ENCODE measurements at places on chromosomes 3 and 15. TPM values are rescaled to one million over a fixed set of nuclear protein-coding genes. Genes with fewer than 3 reads are reported as not detected.

The SOX14 gene
- total RNA-seq, result not detected

The ARID3B gene
- 18.5 TPM for total RNA-seq

The BBX gene
- 91.6 TPM for total RNA-seq

The TM4SF4 gene
- not detected for total RNA-seq

The PRRT3 gene
- 2.4 TPM for total RNA-seq

The TTC23 gene
- total RNA-seq, result 22.1 TPM

The TMEM158 gene
- total RNA-seq, result 14.1 TPM

The GOLGA6L4 gene
- 3.3 TPM for total RNA-seq

The CORO2B gene
- total RNA-seq, result 6.2 TPM

The NR2F2 gene
- total RNA-seq, result 59.0 TPM

The CHRNA3 gene
- not detected for total RNA-seq

The IGF2BP2 gene
- total RNA-seq, result 128 TPM

The CCDC32 gene
- 24.3 TPM for total RNA-seq

The EFCAB12 gene
- total RNA-seq, result 0.26 TPM

The CLSTN2 gene
- 80.9 TPM for total RNA-seq

DNA sequence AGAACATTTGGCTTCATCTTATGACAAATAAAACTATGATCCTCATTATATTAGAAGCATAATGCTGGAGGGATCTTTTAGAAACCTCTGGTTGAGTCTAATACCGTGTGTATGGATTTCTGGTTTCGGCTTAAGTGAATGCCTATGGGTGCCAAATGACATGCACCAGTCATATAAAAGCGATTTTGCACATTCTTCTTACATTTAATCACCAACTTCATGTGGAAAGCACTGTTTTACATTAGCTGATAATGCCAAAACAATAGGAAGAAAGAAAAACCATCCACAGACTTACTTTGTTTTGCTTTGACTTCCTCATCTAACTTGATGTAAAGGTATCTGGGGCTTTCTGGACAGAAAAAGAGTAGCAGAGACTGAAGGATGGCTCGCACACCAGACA is 20.9 kb downstream of the SLC2A2 start:
- DNase-seq, result peak; percentile 63
- no peaks in the 10 kb centered on the region for H3K36me3 ChIP-seq
- H3K27ac ChIP-seq, result peak overlapping the region; percentile 29
- peaks cover 11% of the 10 kb centered on the region for H3K4me1 ChIP-seq
- H3K4me3 ChIP-seq, result no peak overlapping the region

DNA sequence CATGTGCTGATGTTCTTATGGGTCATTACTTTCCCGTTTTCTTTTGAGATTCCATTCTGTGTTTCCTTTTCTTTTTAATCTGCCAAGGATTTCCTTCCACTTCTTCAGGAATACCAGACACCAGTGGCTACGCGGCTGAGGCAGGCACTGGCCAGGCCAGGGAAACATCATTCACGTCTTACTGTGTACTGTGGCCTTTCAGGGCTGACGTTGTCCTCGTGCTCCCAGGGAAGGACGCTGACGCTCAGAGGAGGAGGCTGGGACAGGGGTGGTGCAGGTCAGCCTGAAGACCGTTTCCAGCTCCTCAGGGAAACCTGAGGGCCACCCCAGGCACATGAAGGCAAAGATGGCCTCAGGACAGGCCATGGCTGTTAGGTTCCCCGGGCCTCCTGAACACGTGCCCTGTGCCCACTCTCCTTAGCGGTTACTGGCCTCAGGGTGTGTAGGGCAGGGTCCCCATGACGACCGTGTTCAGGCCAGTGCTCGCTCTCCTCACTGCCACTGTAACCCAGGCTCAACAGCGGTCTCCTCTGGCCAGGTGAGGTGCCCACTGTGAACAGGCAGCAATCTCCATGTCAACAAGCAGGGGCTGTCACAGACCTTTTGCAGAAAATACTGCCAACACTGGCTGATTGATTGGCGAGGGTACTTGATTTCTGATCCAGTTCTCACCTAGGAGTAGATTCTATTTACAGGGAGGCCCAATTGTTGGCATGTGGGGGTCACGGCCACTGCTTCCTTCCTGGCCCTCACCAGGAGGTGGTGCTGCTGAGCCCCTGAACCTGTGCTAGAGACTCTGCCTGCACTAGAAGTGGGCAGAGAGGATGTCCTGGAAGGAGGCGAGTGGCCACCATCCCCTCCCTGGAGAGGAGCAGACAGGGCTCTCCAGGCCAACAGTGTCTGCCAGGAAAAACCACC is 169.5 kb downstream of the ATP10A start:
- peaks cover 4% of the 10 kb centered on the region for H3K36me3 ChIP-seq
- H3K27me3 ChIP-seq, result no peaks in the 10 kb centered on the region
- no peak overlapping the region for H3K4me3 ChIP-seq
- no peak for DNase-seq
- no peak overlapping the region for H3K27ac ChIP-seq
- H3K4me1 ChIP-seq, result peaks cover 14% of the 10 kb centered on the region

GRCh38 chr3:195095704-195096036 is 175.3 kb downstream of the XXYLT1 start:
- peak; percentile 33 for DNase-seq
- H3K4me1 ChIP-seq, result no peaks in the 10 kb centered on the region
- H3K4me3 ChIP-seq, result no peak overlapping the region
- H3K36me3 ChIP-seq, result no peaks in the 10 kb centered on the region
- H3K27ac ChIP-seq, result no peak overlapping the region

- H3K27ac ChIP-seq, result no peak within 1 kb of the TSS
- peaks cover 8% of the 10 kb centered on the region for H3K27me3 ChIP-seq
- no peak for DNase-seq
Observed at GRCh38 chr15:58138106-58138505, at the start of gene AQP9. AQP9 (plus strand) TSS chr15:58138381; CDS start chr15:58138566, 185 bp downstream.

- no peak overlapping the region for H3K27ac ChIP-seq
- no peaks in the 10 kb centered on the region for H3K36me3 ChIP-seq
- no peak overlapping the region for H3K4me3 ChIP-seq
- no peak for DNase-seq
- H3K27me3 ChIP-seq, result peaks cover 11% of the 10 kb centered on the region
Observed at GRCh38 chr3:183904833-183905780, 20.4 kb upstream of the PARL start.

GRCh38 chr15:63103416-63103815 is 18.2 kb upstream of the LACTB start:
- H3K27ac ChIP-seq, result no peak overlapping the region
- DNase-seq, result no peak
- no peaks in the 10 kb centered on the region for H3K36me3 ChIP-seq

DNA sequence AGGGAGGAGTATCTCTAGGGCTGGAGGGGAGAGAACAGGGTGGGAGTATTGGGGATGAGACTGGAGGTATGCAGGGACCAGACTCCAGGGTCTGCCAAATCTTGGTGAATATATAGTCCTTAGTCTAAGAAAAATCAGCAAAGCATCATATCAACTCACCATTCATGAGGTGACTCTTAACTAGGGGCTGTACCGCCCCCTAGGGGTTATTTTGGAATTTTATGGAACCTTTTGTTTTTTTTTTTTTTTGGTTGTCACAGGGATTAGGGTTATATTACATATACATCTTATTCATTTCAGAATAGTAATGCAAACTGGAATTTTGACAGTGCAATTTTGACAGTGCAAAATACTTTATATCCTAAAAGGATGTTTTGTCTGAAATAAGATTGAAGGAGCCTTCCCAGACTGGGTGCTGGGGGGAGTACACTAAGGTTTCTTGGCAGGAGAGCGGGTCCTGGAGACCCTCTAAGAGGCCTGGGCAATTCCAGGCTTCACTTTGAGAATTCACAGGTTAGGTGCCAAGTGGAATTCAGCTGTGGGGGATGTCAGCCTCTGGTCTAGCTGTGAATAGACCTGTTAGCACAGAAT is 7.5 kb downstream of the CMTM7 start:
- no peak for DNase-seq
- H3K36me3 ChIP-seq, result no peaks in the 10 kb centered on the region
- no peaks in the 10 kb centered on the region for H3K27me3 ChIP-seq
- no peak overlapping the region for H3K27ac ChIP-seq
- no peak overlapping the region for H3K4me3 ChIP-seq

DNA sequence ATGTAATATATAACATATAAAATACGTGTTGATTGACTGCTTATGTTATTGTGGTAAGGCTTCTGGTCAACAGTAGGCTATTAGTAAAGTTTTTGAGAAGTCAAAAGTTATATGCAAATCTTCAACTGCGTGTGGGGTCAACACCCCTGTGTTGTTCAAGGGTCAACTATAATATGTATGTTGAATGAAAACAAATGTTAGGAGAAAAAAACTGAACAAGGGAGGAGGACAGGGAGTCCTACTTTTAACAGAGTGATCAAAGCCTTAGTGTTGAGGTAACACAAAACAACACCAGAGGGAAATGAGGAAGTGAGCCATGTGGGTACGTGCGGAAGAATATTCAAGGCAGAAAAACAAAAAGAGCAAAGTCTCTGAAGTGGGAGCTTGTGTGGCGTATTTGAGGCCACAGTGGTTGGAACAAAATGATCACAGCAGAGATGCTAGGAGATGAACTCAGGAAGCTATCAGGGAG is 62.5 kb downstream of the SFMBT1 start:
- DNase-seq, result no peak
- H3K4me1 ChIP-seq, result no peaks in the 10 kb centered on the region
- no peaks in the 10 kb centered on the region for H3K27me3 ChIP-seq
- H3K4me3 ChIP-seq, result no peak overlapping the region
- H3K27ac ChIP-seq, result no peak overlapping the region
- no peaks in the 10 kb centered on the region for H3K36me3 ChIP-seq

GRCh38 chr15:58355973-58356372 is 75.8 kb upstream of the LIPC start:
- H3K36me3 ChIP-seq, result no peaks in the 10 kb centered on the region
- H3K4me3 ChIP-seq, result no peak overlapping the region
- DNase-seq, result no peak
- H3K27ac ChIP-seq, result no peak overlapping the region

- no peaks in the 10 kb centered on the region for H3K36me3 ChIP-seq
- no peak for DNase-seq
- H3K27me3 ChIP-seq, result no peaks in the 10 kb centered on the region
- peaks cover 8% of the 10 kb centered on the region for H3K4me1 ChIP-seq
- no peak overlapping the region for H3K4me3 ChIP-seq
Observed at GRCh38 chr3:12924437-12924836, 83.1 kb upstream of the RPL32 start.

GRCh38 chr15:91073768-91074167 is 26.3 kb upstream of the SV2B start:
- H3K27ac ChIP-seq, result no peak overlapping the region
- no peaks in the 10 kb centered on the region for H3K27me3 ChIP-seq
- H3K36me3 ChIP-seq, result no peaks in the 10 kb centered on the region
- no peak for DNase-seq
- no peaks in the 10 kb centered on the region for H3K4me1 ChIP-seq

GRCh38 chr3:124282751-124283651 is 291.1 kb upstream of the ROPN1 start:
- H3K4me3 ChIP-seq, result no peak overlapping the region
- no peaks in the 10 kb centered on the region for H3K36me3 ChIP-seq
- no peak overlapping the region for H3K27ac ChIP-seq
- DNase-seq, result peak; percentile 81
- H3K4me1 ChIP-seq, result no peaks in the 10 kb centered on the region

GRCh38 chr3:37963635-37964034 is 27.0 kb upstream of the VILL start:
- H3K4me1 ChIP-seq, result no peaks in the 10 kb centered on the region
- H3K36me3 ChIP-seq, result no peaks in the 10 kb centered on the region
- H3K27me3 ChIP-seq, result no peaks in the 10 kb centered on the region
- H3K4me3 ChIP-seq, result no peak overlapping the region
- DNase-seq, result no peak

GRCh38 chr15:72173864-72174550 is 23.6 kb downstream of the GRAMD2A start:
- peaks cover 2% of the 10 kb centered on the region for H3K4me1 ChIP-seq
- no peaks in the 10 kb centered on the region for H3K36me3 ChIP-seq
- H3K27ac ChIP-seq, result no peak overlapping the region

DNA sequence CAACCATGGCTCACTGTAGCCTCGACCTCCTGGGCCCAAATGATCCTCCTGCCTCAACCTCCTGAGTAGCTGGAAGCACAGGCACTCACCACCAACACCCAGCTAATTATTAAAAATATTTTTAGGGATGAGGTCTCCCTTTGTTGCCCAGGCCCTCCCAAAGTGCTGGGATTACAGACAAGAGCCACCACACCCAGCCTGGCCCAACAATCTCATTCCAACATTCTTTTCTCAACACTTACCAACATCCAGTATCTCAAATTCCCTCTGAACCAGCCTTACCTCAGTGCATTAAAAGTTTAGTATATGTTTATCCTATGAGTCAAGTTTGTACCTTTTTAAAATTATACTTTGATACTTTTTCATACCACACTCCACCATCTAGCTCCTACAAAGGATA is 25.0 kb downstream of the ANXA2 start:
- DNase-seq, result peak; percentile 74
- peaks cover 70% of the 10 kb centered on the region for H3K36me3 ChIP-seq
- H3K4me3 ChIP-seq, result no peak overlapping the region

GRCh38 chr3:40913192-40913591 is 286.1 kb upstream of the CTNNB1 start:
- no peak overlapping the region for H3K4me3 ChIP-seq
- H3K36me3 ChIP-seq, result no peaks in the 10 kb centered on the region
- no peaks in the 10 kb centered on the region for H3K4me1 ChIP-seq
- no peak for DNase-seq
- H3K27me3 ChIP-seq, result no peaks in the 10 kb centered on the region

GRCh38 chr3:197204736-197205135 is 93.7 kb downstream of the DLG1 start:
- H3K27ac ChIP-seq, result no peak overlapping the region
- H3K27me3 ChIP-seq, result no peaks in the 10 kb centered on the region
- H3K4me1 ChIP-seq, result no peaks in the 10 kb centered on the region
- H3K4me3 ChIP-seq, result no peak overlapping the region
- no peaks in the 10 kb centered on the region for H3K36me3 ChIP-seq
- DNase-seq, result no peak

DNA sequence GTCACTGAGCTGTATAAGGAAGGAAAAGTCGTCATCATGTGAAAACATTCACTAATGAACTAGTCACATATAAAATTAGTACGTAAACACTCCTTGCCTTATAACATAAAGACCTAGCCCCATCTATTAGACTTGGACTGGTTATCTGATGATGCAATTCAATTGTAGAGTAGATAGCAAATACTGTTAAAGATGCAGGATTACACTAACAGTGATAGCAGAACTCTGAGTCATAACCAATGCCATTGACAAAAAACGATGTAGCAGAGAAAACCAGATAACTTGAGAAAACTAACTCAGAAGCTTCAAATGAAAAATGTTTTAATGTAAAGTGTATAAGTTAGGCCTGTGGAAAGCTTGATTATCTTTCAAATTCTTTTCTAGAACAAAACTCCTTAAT is 132.2 kb downstream of the WDR72 start:
- no peaks in the 10 kb centered on the region for H3K36me3 ChIP-seq
- no peak overlapping the region for H3K27ac ChIP-seq
- no peaks in the 10 kb centered on the region for H3K27me3 ChIP-seq
- H3K4me1 ChIP-seq, result no peaks in the 10 kb centered on the region
- no peak overlapping the region for H3K4me3 ChIP-seq

- no peak overlapping the region for H3K4me3 ChIP-seq
- peak overlapping the region; percentile 29 for H3K27ac ChIP-seq
- peaks cover 10% of the 10 kb centered on the region for H3K4me1 ChIP-seq
- peaks cover 13% of the 10 kb centered on the region for H3K36me3 ChIP-seq
- no peaks in the 10 kb centered on the region for H3K27me3 ChIP-seq
Observed at GRCh38 chr15:59180945-59181600, 25.6 kb upstream of the LDHAL6B start.

GRCh38 chr3:58742239-58742638 is 75.7 kb upstream of the FAM3D start:
- H3K27ac ChIP-seq, result no peak overlapping the region
- DNase-seq, result no peak
- peaks cover 2% of the 10 kb centered on the region for H3K27me3 ChIP-seq
- H3K4me3 ChIP-seq, result no peak overlapping the region
- H3K4me1 ChIP-seq, result no peaks in the 10 kb centered on the region

- H3K36me3 ChIP-seq, result no peaks in the 10 kb centered on the region
- DNase-seq, result no peak
- H3K4me3 ChIP-seq, result no peak overlapping the region
- H3K27me3 ChIP-seq, result no peaks in the 10 kb centered on the region
- peaks cover 9% of the 10 kb centered on the region for H3K4me1 ChIP-seq
Observed at GRCh38 chr15:34213690-34214089, 3.8 kb upstream of the KATNBL1 start.
